ENCODE measurements at places on chromosomes 5 and 9.

GRCh38 chr5:145797336-145797735 is 37.8 kb downstream of the PRELID2 start:
- DNase-seq, result peak; percentile 66

DNA sequence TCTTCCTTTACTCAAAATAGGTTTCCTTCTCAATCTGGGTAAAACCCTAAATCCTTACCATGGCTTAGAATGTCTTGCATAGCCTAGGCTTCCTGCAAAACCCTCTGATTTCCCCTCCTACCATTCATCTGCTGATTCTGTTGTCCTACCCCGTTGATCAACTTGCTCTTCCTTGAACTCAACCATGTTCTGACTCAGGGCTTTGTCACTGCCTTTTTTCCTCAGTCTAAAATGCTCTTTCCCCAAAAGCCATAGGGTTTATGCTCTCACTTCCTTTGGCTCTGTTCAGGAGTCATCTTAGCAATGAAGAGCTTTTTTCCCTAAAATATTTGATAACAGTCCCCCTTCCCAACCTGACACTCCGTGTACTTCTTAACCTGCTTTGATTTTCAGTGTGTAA is 79.4 kb upstream of the IZUMO3 start:
- DNase-seq, result no peak

- DNase-seq, result no peak
Observed at GRCh38 chr5:171422902-171423663, 3.6 kb downstream of the FGF18 start.

DNA sequence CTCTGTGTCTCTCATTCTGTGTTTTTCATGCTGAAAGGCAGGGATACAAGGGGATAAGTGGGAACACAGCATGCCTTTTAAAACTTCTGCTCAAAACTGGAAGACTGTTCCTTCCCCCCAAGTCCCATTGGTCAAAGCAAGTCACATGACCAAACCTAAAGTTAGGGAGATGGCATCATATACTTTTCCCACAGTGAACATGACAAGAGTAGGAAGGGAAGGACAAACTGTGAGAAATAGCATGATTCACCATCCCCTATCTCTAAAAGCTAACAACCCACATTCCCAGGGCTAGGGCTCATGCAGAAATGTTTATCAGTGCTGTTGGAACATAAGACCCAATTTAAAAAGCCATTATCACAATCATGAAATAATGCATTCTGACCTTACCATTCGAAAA is 24.2 kb upstream of the SHISAL2B start:
- peak; percentile 83 for DNase-seq

- DNase-seq, result no peak
Observed at GRCh38 chr5:41457094-41457493, 53.3 kb downstream of the PLCXD3 start.

GRCh38 chr5:6261668-6262067 is 116.7 kb downstream of the MED10 start:
- no peak for DNase-seq

DNA sequence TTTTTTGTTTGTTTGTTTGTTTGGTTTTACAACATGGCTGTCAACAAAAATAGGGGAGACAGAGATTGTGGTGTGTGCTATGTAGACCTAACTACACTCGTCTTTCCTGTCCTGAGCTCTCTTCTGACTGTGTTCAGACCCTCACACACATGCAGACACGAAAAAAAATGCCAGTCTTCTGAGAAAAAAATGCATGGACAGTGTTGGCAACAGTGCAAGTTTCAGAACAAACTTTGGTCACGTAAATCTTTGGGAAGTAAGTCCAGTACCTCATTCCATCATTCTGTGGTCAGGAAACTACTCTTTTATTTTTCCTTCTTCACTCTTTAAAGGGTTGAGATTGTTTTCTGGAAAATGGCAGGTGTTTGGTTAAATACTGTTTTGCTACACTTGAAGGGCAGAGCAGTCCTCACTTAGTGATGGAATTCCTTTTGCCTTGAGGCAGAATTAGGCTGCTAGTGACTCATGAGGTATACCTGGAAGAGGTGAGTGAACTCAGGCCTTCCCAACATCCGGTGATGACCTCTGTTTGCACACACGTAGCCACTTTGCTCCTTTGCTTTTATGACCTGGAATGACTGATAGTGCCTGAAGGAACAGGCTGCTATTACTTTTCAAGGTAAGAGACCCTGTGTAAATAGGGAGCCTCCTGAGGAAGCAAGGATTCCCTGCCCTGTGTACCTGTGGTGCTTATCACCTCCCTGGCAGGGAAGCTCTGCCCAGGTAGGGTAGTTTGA is 81.6 kb upstream of the TNFAIP8 start:
- DNase-seq, result no peak

DNA sequence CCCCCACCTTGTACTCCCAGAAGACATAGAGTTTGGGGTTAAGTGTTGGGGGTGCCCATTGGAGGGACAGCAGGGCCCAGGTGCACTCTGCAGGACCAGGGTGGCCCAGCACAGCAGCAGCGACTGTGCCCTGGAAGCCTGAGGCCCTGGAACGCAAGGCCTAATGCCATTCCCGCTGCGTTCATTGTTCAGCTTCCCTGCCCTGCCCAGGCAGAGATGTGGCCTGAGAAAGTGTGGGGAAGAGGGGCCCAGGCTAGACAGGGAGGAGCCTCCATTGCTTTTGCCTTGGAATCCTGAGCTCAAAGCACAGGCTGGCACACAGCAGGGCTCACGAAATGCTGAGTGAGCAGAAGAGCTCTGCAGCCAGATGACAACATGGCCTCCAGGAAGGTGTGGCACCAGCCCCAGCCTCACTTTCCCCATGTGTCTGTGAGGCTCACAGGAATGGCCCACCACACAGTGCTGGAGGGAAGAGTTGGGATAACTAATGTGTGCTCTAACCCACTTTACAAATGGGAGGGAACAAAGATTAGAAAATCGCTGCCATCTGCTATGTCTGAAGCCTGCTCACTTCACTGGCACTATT is 19.4 kb downstream of the S1PR3 start:
- no peak for DNase-seq

Measured in iris pigment epithelial cell (primary cell).